ENCODE measurements at places on chromosomes 11 and 22.

DNA sequence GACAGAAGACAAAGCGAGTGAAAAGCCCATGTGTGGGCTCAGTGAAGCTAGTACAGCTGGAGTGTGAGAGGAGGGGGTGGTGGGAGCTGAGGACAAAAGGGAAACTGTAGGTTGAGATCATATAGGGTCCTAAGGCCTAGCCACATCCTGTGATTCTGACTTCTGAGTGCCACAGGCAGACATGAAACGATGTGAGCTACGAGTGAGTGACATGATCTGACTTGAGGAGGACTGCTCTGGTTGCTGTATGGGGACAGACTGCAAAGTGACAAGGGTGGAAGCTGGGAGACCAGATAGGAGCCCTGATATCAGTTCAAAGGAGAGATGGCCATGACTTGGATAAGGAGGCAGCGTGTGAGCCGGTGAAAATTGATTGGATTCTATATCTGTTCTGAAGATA is 85.4 kb downstream of the MICAL2 start:
- peak; percentile 22 for DNase-seq

GRCh38 chr11:65422633-65423515 is at the start of gene NEAT1:
Gene NEAT1, plus strand, starts transcription at chr11:65422798.
- DNase-seq, result peak; percentile 85

- no peak for DNase-seq
These were observed 19.7 kb downstream of the RAB30 start for GRCh38 chr11:83051760-83052671.

- DNase-seq, result no peak
These were observed 263.4 kb upstream of the DDI1 start for GRCh38 chr11:103773059-103773458.

GRCh38 chr11:60950933-60951605 is 907 bp downstream of the SLC15A3 start:
- DNase-seq, result no peak

GRCh38 chr11:133618544-133618943 is 86.2 kb upstream of the OPCML start:
- no peak for DNase-seq

DNA sequence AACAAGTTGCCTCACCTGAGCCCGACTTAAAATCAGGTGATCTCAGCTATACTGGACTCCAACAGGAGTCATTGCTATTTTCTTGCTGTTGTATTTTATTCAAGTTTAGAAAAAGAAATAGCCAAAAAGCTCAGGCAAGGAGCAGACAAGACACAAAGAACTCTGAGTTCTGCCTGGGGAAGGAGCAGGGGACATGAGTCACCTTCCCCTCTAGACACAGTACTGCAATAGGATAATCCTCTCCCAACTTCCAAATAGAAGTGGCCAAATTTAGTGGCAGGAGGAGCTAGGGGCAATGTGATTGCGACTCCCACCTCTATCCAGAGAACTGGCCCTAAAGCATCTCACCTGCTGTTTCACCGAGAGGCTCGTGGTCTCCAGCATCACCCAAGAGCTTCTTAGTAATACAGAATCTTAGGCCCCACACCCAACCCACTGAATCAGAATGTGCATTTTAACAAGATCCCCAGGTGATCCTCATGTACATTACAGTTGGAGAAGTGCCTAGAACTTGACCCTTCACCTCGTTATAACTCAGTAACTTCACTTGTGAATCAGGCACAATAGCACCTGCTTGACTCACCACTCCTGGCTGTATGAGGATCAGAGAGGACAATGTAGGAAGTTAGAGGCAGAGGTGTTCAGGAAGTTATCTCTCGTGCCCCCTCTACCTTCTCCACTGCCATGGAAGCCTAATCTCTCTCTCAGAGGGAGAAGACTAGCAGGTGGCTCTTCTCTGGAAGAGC is 56.8 kb upstream of the FBXO3 start:
- DNase-seq, result no peak
